Right ventricle myocardium superior (tissue), 1 donor: ENCODE measurements at places on chromosomes 16 and 17.

DNA sequence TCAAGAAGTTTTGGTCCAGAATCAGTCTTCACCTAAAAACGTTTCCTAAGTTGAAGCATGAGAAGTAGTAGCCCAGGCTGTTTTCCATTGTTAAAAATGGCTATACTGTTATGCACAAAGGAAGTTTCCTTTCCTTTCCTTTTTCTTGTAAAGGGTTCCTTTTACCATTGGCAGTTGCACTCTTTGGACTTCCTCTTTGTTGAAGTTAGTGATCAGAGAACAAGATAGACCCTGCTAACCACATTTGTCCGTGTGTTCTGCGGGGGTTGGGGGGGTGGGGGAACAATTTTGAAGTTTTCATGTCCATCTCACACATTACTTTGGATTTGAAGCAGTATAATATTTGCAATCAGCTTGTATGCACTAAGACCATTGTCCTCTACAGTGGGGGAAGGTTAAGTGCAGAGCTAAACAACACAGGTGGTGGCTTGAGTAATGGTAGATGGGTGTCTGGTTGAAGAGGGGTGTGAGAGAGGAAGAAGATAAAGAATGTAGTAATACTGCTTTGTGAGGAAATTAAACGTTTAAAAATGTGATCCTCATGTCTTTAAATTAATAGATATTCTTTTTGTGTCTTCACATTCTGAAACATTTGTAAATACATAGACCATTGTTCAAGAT, 1.4 kb downstream of the LPCAT2 start:
- DNase-seq = no peak

DNA sequence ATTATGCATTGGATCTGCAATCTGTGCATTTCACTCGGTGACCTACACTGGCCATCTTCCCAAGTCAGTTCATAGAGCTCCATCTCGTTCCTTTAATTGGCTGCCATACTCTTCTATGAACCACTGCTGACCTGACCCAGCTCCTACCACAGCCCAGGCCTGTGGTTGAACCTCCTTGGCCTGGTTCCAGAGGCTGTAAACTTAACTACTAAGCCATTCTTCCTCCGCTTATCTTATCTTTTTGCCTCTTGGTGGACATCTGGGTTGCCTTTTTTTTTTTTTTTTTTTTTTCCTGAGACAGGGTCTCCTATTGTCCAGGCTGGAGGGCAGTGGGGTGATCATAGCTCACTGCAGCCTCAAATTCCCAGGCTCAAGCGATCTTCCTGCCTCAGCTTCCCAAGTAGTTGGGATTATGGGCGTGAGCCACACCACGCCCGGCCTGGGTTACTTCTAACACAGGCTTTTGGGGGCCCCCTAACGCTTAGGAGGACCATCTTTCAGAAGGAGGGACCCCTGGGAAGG, 18.3 kb downstream of the COQ7 start:
- DNase-seq = no peak

GRCh38 chr17:67576471-67577115, 141.1 kb upstream of the NOL11 start:
- no peak for DNase-seq

DNA sequence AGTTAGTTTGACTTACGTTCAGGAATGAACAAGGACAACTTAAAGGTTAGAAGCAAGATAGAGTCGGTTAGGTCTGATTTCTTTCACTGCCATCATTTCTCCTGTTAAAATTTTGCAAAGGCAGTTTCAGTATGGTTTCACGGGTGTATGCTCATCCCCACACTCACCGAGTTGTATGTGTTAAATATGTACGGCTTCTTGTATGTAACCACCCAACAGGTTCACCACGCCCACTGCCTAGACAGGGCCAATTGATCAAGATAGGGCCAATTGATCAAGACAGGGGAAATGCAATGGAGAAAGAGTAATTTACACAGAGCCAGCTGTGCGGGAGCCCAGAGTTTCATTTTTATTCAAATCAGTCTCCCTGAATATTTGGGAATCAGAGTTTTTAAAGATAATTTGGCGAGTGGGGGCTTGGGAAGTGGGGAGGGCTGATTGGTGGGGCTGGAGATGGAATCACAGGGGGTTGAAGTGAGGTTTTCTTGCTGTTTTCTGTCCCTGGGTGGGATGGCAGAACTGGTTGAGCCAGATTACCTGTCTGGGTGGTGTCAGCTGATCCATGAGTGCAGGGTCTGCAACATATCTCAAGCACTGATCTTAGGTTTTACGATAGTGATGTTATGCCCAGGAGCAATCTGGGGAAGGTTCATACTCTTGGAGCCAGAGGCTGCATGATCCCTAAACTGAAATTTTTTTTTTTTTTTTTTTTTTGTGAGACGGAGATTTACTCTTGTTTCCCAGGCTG, 62.4 kb upstream of the PLCG2 start:
- no peak for DNase-seq

- no peak for DNase-seq
These were observed 204.1 kb upstream of the TOX3 start for GRCh38 chr16:52751035-52751434.
